ENCODE measurements at places on chromosomes 2 and 18. TPM values are rescaled to one million over a fixed set of nuclear protein-coding genes. Genes with fewer than 3 reads are reported as not detected.

The EIF2AK2 gene
- 13.4 TPM for total RNA-seq

The TRABD2A gene
- total RNA-seq, result 1.2 TPM

The HOXD9 gene
- total RNA-seq, result not detected

The TMEM150A gene
- 15.8 TPM for total RNA-seq

The CHPF gene
- total RNA-seq, result 206 TPM

The GTF2A1L gene
- 5.1 TPM for total RNA-seq

The CKAP2L gene
- 0.82 TPM for total RNA-seq
